ENCODE measurements at places on chromosomes 12 and 14. TPM values are rescaled to one million over a fixed set of nuclear protein-coding genes. Genes with fewer than 3 reads are reported as not detected.

DNA sequence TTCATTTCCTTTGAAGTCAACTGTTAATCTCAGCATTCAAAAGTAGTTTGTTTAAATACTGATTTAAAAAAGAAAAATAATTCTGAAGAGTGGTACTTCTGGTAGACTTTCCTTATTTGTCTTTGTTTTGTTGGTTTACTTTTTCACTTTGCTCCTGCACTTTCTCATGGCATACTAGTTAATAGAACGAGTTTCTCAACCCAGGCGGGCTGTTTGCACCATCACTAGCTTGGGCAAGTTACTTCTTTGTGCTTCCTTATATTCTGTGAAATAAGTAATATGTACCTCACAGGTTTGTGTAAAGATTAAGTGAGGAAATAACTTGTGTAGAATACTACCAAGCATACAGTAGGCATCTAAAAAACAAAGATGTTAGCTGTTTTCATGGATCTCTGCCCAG is 45.5 kb downstream of the SLC38A6 start:
- H3K4me3 ChIP-seq, result no peak overlapping the region
- no peaks in the 10 kb centered on the region for H3K36me3 ChIP-seq
- DNase-seq, result no peak

DNA sequence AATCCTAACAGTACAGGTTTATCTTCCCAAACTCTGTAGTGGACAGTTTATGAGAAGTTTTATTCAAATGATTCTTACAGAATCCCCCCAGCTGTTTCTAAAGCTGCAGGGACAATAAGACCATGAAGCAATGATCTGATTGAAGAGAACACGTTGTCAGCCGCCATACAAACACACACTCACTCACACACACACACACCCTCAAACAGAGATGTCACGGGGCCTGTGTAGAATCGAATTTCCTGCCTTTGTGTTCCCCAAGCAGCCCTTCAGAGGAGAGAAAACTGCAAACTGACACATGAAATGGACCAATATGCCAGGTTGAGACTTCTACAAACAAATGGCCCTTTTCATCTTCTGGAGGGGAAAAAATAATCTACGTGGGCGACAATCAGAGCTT is 80.5 kb upstream of the TBX3 start:
- H3K27me3 ChIP-seq, result no peaks in the 10 kb centered on the region
- H3K27ac ChIP-seq, result no peak overlapping the region
- H3K4me3 ChIP-seq, result no peak overlapping the region
- no peaks in the 10 kb centered on the region for H3K36me3 ChIP-seq
- H3K4me1 ChIP-seq, result no peaks in the 10 kb centered on the region
- DNase-seq, result no peak

GRCh38 chr12:11668611-11669010 is 19.1 kb downstream of the ETV6 start:
- H3K27me3 ChIP-seq, result no peaks in the 10 kb centered on the region
- H3K36me3 ChIP-seq, result no peaks in the 10 kb centered on the region
- no peak overlapping the region for H3K27ac ChIP-seq
- H3K4me3 ChIP-seq, result no peak overlapping the region
- H3K4me1 ChIP-seq, result peaks cover 7% of the 10 kb centered on the region
- DNase-seq, result no peak

DNA sequence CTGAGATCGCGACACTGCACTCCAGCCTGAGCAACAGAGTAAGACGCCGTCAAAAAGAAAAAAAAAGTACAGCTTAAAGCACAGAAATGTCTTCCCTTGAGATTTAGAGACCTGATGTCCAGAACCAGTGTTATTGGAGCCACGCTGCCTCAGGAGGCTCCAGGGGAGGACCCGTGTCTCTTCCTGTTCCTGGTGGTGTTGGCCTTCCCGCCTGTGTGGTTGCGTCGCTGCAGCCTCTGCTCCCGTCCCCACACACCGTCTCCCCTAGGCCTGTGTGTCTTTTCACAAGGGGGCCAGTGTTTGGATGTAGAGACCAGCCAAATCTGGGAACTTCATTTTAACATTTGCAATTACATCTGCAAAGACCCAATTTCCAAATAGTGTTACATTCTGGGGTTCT is 8.6 kb upstream of the FBRSL1 start:
- no peak overlapping the region for H3K4me3 ChIP-seq
- DNase-seq, result no peak
- H3K36me3 ChIP-seq, result no peaks in the 10 kb centered on the region
- H3K27me3 ChIP-seq, result no peaks in the 10 kb centered on the region

- no peaks in the 10 kb centered on the region for H3K27me3 ChIP-seq
- H3K4me1 ChIP-seq, result peaks cover 3% of the 10 kb centered on the region
- H3K36me3 ChIP-seq, result no peaks in the 10 kb centered on the region
- peak within 1 kb of the TSS; percentile 56 for H3K4me3 ChIP-seq
- H3K27ac ChIP-seq, result peak within 1 kb of the TSS; percentile 94
Measured at GRCh38 chr12:57604454-57604991, at the start of gene DTX3. TSS of gene DTX3 (plus strand) at chr12:57604824. CDS start at chr12:57606518, 1,694 bp downstream.

DNA sequence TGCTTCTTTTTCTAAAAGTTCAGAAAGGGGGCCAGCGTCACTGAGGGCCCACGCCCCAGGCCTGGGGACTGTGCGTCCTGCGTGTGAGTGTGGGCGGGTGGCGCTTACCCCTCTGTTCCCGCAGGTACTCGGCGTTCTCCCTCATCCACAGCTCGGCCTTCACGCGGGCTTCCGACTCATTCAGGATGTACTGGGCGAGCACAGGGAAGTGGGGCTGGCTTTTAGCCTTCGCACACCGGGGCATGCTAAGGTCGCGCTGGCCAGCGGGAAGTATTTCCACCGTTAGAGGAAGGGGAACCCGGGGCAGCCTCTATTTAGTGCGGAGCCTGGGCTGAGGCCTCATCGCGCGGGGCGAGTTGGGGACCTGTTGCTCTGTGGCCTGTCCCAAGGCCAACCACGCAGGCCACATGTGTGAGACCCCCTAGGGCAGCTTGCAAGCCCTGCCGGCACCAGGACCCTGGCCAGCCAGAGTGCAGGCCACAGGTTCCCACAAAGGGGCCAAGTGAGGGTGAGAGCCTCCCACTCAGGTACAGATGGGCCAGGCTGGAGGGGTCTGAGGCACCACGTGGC is 29.2 kb upstream of the BTBD6 start:
- no peaks in the 10 kb centered on the region for H3K27me3 ChIP-seq
- peaks cover 2% of the 10 kb centered on the region for H3K4me1 ChIP-seq
- H3K36me3 ChIP-seq, result no peaks in the 10 kb centered on the region
- no peak overlapping the region for H3K4me3 ChIP-seq
- no peak overlapping the region for H3K27ac ChIP-seq
- no peak for DNase-seq

DNA sequence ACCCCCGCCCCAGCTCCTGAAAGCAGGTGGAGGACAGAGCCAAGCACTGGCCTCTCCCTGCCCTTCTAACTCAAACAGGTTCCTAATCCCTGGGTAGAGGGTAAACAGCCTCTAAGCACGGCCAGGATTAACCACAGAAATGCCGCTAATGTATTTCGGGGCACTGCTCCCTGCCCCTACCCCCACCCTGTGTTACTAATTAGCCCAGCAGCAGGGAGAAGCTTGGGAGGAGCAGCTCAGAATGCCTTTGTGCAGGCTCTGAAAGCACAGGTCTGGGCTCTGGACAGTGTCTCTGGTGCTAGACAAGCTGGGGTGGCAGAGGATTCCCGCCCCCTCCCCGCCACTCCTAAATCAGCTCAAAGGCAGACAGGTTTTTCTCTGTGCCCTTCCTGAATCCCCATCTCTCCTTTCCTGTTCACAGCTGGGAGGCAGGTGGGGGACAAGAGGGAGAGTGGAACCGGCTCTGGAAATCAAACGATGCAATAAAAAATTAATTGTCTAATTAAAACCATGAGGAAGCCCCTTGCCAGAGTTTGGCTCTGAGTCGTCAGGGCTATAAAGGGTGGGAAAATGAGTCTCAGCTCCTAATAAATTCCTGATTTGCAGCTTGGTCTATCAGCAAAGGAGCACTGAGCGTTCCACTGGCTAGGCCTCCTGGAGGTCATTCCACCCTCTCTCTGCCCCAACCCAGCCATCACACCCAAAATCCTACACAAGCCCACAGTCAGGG is 53.0 kb downstream of the SMUG1 start:
- DNase-seq, result no peak
- H3K4me3 ChIP-seq, result no peak overlapping the region
- peaks cover 3% of the 10 kb centered on the region for H3K4me1 ChIP-seq
- no peaks in the 10 kb centered on the region for H3K36me3 ChIP-seq

GRCh38 chr12:74334780-74335179 is 202.9 kb upstream of the ATXN7L3B start:
- DNase-seq, result no peak
- H3K27me3 ChIP-seq, result no peaks in the 10 kb centered on the region
- H3K27ac ChIP-seq, result no peak overlapping the region
- no peaks in the 10 kb centered on the region for H3K4me1 ChIP-seq
- H3K36me3 ChIP-seq, result no peaks in the 10 kb centered on the region
- H3K4me3 ChIP-seq, result no peak overlapping the region

DNA sequence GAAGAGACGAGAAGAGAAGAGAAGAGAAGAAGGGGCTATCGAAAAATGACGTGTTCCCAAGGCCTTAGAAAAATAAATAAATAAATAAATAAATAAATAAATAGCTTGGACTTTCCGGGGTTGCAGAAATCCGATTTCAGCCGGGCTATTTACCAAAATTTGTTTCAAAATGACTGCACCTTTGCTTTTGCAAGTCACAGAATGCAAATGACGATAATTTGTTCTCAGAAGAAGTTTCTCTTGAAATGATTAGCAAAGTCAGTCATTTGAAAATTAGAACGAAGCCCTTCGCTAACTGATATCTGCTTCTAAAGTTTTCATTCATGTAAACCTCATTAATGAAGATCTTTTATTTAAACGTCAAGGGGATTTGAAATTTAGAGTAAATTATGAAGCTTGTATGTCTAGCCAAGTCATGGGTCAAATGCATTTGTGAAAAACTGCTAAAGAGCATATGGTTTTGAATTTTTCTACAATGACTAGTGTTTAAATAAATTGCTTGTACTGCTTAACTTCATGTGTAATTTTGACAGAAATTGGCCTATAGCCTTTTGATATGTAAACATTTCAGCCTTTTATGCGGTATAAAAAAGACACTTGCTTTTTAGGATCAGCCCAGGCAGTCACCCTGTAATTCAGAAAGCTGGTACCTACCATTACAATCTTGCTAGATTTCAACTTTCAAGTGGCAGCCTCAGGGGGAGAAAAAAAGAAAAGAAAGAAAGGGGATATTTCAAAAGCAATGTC is 4.6 kb upstream of the GSC start:
- H3K4me3 ChIP-seq, result no peak overlapping the region
- no peak for DNase-seq
- no peaks in the 10 kb centered on the region for H3K36me3 ChIP-seq

GRCh38 chr14:73227812-73228781 is 9.2 kb upstream of the PAPLN start:
- H3K27me3 ChIP-seq, result no peaks in the 10 kb centered on the region
- no peaks in the 10 kb centered on the region for H3K36me3 ChIP-seq
- H3K4me1 ChIP-seq, result peaks cover 15% of the 10 kb centered on the region
- H3K4me3 ChIP-seq, result peak overlapping the region; percentile 9

- no peak for DNase-seq
- H3K27me3 ChIP-seq, result no peaks in the 10 kb centered on the region
- H3K27ac ChIP-seq, result no peak overlapping the region
- H3K4me3 ChIP-seq, result no peak overlapping the region
Measured at GRCh38 chr14:33809396-33809981, 141.4 kb downstream of the EGLN3 start.

DNA sequence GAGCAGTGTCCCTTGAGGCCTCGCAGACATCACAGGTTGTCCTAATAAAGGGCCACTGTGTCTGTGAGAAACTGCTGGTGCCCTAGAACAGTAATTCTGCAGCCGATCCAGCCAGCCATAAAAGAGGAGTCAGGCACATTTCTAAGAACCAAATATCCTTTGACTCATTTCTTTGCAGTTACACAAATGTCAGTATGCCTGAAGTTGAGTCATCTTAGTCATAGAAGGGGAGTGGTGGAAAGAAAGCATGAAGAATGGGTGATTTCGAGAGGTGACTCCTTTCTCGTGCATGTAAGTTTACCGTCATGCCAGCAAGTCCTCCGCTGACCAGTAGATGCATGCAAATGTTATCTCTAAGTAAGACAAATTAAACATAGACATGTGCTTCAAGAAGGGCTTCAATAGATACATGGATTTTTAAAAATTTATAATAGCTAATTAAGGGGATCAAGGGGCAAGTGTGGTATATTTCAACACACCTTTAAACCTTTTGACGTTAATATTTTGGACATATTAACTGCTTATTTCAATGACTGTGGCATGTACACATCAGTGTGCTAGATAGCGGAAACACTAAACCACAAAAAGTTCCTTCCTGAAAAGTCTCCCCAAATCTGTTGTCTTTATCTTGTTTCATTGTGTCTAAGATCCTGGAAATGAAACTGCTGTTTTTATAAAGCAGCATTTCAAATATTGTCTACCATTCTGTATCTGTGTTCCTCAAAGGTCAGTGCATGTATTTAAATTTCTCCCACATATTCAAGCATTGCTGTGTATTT is 497.4 kb downstream of the NPAS3 start:
- H3K27ac ChIP-seq, result no peak overlapping the region
- H3K4me1 ChIP-seq, result no peaks in the 10 kb centered on the region
- no peak for DNase-seq
- no peak overlapping the region for H3K4me3 ChIP-seq
- H3K27me3 ChIP-seq, result no peaks in the 10 kb centered on the region

DNA sequence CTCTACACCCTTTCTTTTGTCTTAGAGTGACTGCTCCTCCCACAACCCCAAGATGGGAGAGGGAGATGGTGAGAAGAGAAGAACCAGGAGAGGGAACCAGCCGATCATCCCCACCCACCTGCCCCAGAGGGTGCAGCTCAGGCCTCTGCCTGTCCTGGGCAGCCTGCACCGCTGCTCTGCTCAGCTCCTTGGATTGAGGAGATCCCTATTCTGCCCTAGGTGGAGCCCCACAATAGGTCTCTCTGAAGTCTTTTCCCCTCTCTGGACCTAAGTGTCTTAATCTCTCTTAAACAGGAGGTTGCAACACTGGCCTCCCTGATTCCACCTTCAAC is 2.2 kb downstream of the ANKRD33 start:
- no peak overlapping the region for H3K27ac ChIP-seq
- H3K4me1 ChIP-seq, result no peaks in the 10 kb centered on the region
- no peaks in the 10 kb centered on the region for H3K36me3 ChIP-seq
- no peak for DNase-seq
- no peak overlapping the region for H3K4me3 ChIP-seq

GRCh38 chr12:114661245-114661644 is 22.7 kb downstream of the TBX3 start:
- no peak overlapping the region for H3K4me3 ChIP-seq
- no peaks in the 10 kb centered on the region for H3K27me3 ChIP-seq
- H3K4me1 ChIP-seq, result peaks cover 10% of the 10 kb centered on the region
- H3K36me3 ChIP-seq, result no peaks in the 10 kb centered on the region

DNA sequence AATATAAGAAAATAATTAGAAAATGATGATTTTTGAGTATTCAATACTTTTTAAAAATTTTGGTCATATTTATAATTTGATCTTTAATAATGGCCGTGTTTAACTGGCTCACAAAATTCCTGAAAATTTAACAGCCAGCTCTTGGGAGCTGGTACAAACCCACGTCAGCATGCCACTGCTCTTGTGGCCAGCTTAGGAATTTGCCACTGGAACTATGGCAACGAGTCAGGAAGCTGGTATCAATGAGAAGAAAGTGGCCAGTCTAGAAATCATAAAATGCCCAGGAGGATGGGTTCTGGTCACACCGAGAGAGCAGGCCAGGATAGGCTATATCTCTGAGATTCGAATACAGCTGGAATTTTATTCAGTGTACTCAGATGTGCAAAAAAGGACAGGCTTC is 72.2 kb upstream of the PLEKHG3 start:
- no peaks in the 10 kb centered on the region for H3K4me1 ChIP-seq
- H3K36me3 ChIP-seq, result no peaks in the 10 kb centered on the region
- no peak for DNase-seq
- no peak overlapping the region for H3K4me3 ChIP-seq

Gene GPD1
- 0.77 TPM for total RNA-seq

Gene ENDOU
- 1.1 TPM for total RNA-seq

Gene MAPKAPK5
- total RNA-seq, result 38.8 TPM

Gene KRT8
- total RNA-seq, result 663 TPM

Gene PROX2
- total RNA-seq, result not detected

Gene AGAP2
- 0.34 TPM for total RNA-seq

Gene TTC6
- not detected for total RNA-seq

Gene ANKRD13A
- total RNA-seq, result 35.2 TPM

Measured in ovary (tissue), 10 donors.